ENCODE measurements at places on chromosomes 4 and X.

GRCh38 chr4:39032218-39033085 is at the start of gene TMEM156:
TSS of gene TMEM156 (minus strand) at chr4:39032409. CDS start at chr4:39032313, 96 bp downstream.
- no peak for DNase-seq

DNA sequence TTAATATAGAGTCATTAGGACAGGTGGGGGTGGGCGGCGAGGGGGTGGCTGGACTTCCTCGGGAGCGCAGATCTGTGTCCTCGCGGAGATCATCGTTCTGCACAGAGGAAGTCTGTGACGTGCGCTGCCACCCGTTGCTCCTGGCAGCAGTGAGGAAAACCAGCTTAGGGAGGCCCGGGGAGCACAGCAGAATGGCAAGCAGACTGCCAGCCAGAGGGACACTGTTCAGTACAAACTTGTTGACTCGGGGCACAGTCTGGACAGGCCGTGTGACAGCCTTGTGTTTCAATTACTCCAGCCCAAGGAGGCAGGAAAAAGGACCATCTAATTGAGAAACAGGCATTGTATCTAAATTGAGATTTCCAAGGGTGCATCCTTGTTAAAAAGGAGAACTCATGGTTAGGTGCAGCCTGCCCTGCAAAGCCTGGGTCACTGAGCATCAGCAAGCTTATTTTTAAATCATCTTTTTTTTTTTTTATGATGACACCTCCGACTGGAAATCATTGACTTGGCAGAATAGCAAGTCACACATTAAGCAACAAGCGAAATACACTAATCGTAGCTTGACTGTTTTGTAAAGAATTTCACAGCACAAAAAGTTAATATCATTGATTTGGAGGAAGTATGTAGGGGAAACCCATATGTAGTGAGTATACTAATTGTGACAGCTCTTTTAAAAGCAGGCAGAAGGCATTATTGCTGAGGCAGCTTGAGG is 512.0 kb upstream of the FAT1 start:
- DNase-seq, result no peak

DNA sequence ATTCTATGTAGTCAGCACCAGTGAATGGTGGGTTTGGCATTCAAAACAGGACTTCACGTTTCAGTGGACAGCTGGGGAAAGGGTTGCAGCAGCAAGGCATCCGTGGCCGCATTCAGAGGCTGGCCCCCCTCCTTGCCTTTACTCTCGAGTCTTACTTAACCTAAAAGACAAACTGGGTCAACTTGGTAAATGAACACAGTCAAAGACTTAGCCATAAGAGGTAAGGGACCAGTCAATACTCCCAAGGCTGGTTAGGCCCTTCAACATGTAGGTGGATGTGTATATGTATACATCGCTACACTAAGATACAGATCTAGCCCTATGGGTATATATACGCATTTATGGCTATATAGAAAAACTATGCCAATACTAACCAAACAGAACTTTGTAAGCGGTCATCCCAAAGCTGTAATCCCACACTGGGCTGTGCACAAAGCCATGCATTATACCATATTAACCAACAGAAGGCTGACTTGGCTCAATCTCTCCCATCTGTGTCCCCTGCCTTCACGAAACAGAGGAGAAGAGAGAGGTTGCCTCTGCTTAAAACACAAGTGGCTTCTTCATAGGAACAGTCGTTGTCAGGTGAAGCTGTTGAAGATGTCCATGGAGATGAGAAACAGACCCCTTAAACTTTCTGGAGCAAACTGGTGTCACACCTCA is 61.9 kb downstream of the TSC22D3 start:
- DNase-seq, result no peak

GRCh38 chr4:856225-856901 is 30.4 kb upstream of the CPLX1 start:
- DNase-seq, result no peak

DNA sequence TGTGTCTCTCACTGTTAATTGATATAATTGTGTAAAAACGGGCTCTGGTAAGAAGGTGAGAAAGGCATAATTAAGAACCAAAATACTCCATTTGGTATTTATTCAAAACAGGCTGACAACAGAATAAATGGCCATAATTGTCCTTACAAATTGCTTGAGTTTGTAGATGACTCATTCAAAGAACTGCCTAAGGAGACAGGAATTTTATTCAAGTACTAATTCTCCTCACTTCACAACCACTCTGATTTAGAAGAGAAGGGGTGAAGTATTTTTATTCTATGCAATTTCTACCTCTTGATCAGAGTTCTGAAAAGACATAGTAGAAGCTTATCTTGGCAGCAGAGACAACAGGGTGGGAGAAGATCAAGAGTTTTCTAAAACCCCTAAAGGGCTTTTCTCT is 43.1 kb downstream of the ATP11C start:
- DNase-seq, result no peak

- DNase-seq, result no peak
Measured at GRCh38 chr4:86530183-86530582, 63.9 kb upstream of the PTPN13 start.

- DNase-seq, result no peak
Measured at GRCh38 chrX:107804427-107804826, 21.2 kb upstream of the MID2 start.

DNA sequence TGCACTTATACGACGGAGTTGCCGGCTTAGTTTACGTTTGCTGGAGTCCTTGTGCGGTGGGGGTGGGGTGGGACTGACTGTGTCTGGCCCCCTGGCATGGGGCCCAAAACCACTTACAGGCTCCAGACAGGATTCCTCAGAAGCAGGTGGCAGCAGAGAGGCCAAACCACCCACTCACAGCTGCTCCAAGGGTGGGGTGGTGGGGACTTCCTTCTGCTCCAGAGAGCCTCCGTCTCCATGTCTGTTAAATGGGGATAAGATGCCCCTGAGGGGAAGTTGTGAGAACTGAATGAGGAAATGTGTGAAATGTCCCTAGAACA is 36.7 kb downstream of the PSAPL1 start:
- no peak for DNase-seq

DNA sequence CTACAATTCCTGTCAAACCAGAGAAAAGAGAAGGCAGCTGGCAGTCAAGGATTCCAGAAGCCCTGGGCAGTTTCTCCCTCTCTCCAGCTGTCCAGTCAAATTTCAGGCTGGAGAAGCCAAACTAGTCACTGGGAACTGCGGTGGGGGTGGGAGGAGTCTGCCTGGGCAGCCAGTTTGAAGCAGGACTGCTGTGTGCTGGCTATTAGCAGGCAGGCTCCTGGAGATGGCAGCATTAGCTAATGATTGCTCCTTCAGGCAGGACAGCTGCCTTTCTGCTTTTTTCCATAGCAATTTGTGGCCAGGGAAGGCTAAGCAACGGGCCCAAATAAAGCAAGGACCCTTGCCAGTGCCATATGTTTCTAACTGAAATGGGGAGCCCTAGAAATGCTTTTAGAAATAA is 44.7 kb upstream of the FGF13 start:
- no peak for DNase-seq

Data from HS-5 (cell line).